ENCODE measurements at places on chromosomes 2 and 18.

- no peak for DNase-seq
Measured at GRCh38 chr2:134704173-134704572, 14.6 kb downstream of the TMEM163 start.

- DNase-seq = no peak
Measured at GRCh38 chr2:174036825-174037224, 71.7 kb upstream of the SP3 start.

GRCh38 chr2:173252581-173252980 lies 102.1 kb upstream of the CDCA7 start:
- no peak for DNase-seq

GRCh38 chr2:85187069-85187468 lies 53.9 kb downstream of the TCF7L1 start:
- DNase-seq = no peak

- no peak for DNase-seq
Measured at GRCh38 chr2:176112375-176113302, 3.9 kb upstream of the HOXD10 start.

GRCh38 chr18:76673281-76674185 lies 148.8 kb upstream of the ZNF236 start:
- no peak for DNase-seq

GRCh38 chr2:238891457-238892203 lies 43.7 kb downstream of the TWIST2 start:
- DNase-seq = no peak

GRCh38 chr2:167128130-167128529 lies 239.8 kb downstream of the XIRP2 start:
- DNase-seq = no peak

DNA sequence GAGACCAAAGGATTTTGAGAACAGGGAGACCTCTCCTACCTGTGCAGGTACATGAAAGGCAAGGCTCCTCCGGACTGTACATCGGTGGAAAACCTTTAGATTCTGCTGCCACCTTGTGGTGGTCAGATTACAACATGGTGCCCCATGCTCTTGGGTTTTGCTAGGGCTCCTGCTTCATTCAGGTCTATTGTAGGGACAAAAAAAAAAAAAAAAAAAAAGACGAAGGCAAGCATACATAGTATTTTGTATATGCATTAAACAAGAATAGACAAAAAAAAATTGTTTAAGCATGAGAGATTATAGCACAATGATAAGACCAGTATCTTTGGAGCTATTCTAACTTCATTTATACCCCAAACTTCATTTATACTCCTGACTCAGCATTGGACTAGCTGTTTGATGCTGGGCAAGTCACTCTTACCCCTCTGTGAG lies 27.4 kb upstream of the SPR start:
- peak; percentile 19 for DNase-seq

DNA sequence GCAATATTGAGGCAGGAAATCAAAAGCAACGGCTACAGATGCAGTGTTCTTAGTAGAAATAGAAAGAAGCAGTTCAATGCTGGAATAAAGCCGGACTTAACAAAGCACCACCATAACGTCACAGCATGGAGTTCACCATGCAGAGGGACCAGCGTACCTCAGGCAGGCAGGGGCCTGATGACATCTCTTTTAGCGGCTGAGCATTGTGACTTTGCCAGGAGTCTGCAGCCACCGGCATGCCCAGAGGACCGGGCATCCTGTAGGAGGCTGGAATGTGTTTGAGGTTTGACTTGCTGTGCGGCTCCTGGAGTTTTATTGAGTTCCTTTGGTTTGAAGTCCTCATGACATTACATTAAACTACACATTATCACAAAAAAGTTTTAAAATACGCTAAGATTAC lies 139.8 kb downstream of the UXS1 start:
- no peak for DNase-seq

Measured in activated T-helper 9 cell treated with anti-CD3 and anti-CD28 coated beads, Interleukin-2, amount 50 U/mL, for 16 hours (primary cell).